CD4-positive, alpha-beta T cell treated with Interleukin-15 for 1 hour (primary cell): ENCODE measurements at places on chromosomes 11 and 22.

DNA sequence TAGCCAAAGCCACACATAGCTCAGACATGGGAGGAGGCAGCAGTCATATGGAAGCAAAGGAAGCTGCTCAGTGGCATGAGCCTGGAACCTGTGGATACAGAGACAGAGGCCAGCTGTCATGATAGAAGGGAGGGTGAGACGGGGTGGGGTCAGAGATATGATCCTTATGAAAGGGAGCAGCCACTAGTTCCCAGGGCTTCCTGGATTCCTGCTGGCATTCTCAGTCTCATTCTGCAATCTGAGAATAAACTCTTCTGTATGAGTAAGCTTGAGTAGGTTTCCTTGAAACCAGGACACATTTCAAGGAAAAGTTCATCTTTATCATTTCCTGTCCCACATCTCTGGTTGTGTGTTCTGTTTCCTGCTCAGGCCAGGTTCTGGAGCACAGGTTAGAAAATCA lies 220.2 kb upstream of the SNX19 start:
- DNase-seq, result no peak

GRCh38 chr11:105132716-105133511 lies 6.7 kb downstream of the CARD18 start:
- DNase-seq, result no peak

DNA sequence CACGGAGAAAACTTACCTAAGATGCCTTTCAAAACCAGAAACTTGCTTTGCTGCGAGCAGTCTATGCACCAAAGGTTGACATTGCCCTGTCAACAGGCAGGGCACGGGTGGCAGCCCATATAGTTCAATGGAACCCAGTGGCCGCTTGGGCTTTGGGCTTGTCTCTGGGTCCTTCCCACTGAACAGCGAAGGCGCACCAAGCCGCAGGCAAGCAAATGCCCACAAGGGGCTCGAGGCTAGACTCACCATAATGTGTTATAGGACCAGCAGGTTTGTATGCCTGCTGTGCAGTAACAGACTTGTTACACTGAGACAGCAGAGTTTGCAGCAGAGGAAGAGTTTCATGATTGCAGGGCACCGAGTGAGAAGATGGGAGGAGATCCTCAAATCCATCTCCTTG lies 20.3 kb downstream of the CLDN5 start:
- no peak for DNase-seq

GRCh38 chr22:46636221-46637002 lies 16.2 kb downstream of the GRAMD4 start:
- no peak for DNase-seq

- DNase-seq, result peak; percentile 9
Observed at GRCh38 chr11:69509846-69510390, 28.5 kb downstream of the LINC01488 start.

- no peak for DNase-seq
Observed at GRCh38 chr22:40055143-40055883, 60.6 kb downstream of the FAM83F start.

DNA sequence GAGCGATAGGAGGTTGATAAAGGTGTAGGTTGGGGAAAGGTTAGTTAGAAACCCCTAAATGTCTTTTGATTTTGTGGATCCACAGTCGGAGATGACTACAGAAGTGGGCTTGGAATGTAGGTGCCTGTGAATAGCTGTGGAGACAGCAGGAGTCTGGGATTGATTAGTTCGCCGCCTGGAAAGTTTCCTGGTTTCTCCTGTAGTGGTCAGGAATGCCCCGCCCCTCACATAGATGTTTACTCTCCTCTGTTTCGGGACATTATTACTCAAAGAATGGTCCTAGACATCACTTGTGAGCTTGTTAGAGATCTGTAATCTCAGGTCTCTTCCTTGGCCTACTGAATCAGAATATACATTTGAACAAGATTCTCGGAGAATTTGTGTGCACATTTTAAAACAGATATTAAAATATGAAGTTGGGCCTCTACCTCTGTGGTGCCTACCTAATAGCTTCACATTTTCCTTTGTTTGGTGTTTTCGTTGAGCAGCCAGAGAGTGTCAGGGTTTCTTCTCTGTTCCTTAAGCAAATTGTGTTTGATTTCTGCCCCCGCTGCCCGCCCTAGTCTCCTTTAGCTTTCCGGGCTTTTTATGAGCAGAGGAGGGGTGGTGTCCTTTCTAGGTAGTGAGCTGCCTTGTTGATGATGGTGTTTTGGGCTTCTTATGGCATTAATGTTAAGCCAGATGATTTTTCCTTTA lies 89.4 kb downstream of the PPP6R3 start:
- DNase-seq, result no peak

DNA sequence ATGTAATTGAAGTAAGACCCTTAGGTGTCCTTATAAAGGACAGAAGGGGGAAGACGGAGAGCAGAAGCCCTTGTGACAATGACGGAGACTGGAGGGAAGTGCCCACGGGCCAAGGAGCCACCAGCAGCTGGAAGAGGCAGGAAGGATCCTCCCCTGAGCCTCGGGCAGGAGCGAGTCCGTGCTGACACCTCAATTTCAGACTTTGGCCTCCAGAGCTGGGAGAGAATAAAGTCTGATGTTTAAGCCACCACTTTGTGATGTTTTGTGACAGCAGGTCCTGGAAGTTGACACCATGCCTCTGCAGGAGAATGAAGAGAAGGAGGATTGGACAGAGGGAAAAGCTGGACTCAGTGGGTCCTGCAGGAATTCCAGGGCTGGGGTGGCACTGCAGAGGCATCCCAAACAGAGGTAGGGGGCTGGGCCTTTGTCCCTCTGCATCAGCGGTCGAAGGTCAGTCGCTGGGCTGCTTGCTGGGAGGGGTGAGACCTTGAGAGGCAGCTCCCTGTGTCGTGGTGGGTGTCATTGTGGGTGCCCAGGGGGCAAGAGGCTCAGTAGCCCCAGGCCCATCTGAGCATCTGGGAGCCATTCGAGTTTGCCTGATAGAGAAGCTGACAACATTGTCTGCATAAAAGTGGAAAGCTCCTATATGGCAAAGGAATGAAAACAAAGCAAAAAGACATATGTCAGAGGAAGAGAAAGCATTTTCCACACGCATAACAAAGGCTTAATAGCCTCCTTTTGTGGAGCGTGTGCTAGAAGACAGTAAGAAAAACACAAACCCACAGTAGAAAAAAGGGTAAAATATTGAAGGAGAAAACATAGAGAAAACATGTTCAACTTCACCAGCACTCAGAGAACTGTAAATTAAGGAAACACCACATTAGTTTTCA lies 68.8 kb downstream of the RTL6 start:
- no peak for DNase-seq

- no peak for DNase-seq
Observed at GRCh38 chr22:40414311-40414710, 43.9 kb downstream of the SGSM3 start.

- DNase-seq, result peak; percentile 68
Observed at GRCh38 chr11:61834278-61835048, 6.4 kb downstream of the FADS2 start.

GRCh38 chr11:119637481-119637880 lies 91.5 kb downstream of the NECTIN1 start:
- no peak for DNase-seq

DNA sequence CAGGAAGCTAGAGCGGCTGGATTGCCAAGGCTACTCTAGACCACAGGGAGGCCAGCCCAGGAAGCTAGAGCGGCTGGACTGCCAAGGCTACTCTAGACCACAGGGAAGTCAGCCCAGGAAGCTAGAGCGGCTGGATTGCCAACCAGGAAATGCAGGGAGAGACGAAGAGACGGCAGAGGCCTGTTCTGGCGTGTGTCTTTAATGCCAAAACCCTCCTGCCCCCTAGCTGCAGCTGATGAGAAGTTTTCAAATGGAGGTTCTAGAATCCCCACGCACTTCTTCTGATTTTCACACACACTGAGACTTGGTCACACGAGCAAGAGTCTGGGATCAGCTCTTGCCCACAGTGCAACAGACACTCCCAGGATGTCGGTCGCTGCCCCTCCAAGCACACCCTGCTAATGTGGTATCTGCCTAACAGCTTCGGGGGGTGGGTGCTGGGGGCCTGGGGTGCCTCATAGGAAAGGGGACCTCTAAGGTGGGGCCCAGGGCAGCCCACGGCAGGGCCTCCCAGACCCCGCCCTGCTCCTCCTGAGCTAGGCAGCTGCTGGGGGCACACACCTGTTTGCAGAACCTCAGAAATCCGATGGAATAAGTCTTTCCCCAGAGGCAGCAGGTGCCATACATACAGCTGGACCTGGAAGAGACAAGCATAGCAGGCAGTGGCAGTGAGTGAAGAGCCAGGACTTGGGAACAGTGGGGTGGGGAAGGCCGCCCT lies 28.5 kb downstream of the MAFF start:
- peak; percentile 52 for DNase-seq

DNA sequence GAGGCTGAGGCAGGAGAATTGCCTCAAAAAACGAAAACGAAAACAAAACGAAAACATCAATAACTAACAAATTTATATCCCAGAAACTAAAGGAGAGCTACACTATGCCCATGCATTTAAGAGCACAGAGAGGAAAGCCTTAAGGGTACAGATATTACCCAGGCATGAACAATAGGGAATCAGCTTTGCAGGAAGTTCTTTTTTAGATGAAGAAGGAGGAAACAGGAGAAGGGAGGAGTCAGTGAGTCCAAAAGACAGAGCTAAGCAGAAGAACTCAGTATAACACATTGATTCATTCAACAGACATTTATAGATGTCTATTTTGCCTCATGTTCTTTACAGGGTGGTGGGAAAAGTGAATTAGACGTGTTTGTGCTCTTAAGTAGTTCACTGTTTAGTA lies 8.3 kb downstream of the MRPL17 start:
- no peak for DNase-seq

DNA sequence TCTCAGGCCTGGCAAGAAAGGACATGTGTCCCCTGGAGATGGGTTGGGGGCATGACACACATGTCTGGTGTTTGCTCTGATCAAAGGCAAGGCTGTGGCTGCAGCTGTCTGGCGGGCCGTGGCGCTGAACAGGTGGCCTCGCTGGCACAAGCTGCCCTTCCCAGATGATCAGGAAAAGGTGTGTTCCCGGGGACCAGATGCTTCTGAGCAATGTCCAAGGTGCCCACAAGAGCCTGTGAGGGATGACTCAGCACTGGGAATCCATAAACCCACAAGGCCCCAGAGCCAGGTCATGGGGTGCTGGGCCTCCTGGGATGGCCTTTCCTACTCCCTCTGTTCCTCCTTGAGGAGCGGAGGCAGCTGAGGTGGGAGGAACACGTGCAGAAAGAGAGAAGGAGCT lies 9.7 kb upstream of the LRP5 start:
- no peak for DNase-seq

- DNase-seq, result no peak
Observed at GRCh38 chr11:45272701-45273100, 13.4 kb downstream of the SYT13 start.

GRCh38 chr11:104594228-104594958 lies 303.9 kb downstream of the CASP12 start:
- DNase-seq, result no peak

GRCh38 chr11:19763330-19763729 lies 50.7 kb downstream of the NAV2 start:
- no peak for DNase-seq

- no peak for DNase-seq
Observed at GRCh38 chr22:25746012-25746373, 4.0 kb downstream of the MYO18B start.

DNA sequence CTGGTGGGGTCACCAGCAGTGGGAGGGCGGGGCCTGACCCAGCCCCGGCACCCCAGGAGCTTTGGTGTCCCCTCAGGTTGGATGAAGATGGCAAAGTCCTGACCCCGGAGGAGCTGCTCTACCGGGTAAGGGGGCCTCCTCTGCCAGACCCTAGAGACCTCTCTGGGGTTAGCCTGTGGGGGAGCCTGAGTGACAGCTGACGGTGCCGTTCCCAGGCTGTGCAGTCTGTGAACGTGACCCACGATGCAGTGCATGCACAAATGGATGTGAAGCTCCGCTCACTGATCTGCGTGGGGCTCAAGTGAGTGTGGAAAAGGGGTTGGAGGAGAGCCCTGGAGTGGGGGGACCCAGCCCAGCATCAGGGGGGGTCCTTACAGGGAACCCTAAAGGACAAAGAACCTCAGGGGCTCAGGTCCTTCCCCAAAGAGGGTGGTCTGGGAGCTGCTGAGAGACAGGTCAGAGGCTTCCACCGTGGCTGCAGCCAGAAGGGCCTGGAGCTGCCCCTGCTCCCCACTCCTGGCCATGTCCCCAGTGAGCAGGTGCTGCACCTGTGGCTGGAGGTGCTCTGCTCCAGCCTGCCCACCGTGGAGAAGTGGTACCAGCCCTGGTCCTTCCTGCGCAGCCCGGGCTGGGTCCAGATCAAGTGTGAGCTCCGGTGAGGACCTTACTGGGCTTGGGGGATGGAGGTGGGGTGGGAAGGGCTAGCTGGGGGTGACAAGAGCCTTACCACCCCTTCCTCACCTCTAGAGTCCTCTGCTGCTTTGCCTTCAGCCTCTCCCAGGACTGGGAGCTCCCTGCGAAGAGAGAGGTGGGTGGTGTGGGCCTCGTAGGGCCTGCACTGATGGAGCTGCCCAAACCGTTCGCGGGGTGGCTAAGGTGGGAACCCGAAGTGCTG lies 38.6 kb downstream of the SGSM3 start:
- no peak for DNase-seq

DNA sequence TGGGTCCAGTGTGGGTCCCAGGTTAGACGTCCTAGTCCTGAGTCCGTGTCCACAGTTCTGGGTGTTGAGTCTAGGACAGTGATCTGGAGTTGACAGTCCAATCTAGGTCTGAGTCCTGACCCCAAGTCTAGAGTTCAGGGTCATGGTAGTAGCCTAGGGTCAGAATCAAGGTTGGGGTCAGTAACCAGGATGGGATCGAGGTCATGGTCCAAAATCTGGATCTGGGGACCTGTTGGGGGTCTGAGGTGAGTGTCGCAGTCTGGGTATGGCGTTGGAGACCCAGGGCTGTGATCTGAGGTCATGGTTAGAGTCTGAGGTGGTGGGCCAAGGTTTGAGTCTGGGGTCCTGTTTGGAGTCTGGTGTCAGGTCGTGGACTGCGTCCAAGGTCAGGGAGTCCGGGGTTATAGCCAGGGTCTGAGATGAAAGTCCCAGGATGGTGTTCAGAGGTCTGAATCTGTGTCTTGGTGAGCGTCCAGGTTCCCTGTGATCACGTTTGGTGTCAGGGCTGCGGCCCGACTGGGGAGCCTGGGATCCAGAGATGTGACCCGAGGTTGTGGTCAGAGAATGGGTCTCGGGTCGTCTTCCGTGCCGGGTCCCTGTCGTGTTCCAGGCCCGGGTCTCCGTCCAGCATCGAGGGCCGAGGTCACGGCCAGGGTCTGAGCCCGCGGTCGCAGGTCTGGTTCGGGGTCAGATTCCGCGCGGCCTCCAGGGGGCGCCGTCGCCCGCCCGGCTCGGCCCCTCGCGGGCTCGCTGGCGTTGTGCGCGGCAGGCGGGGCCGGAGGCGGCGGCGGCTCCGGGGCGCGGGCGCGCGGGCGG lies 432 bp upstream of the GRK2 start:
- DNase-seq, result peak; percentile 74

DNA sequence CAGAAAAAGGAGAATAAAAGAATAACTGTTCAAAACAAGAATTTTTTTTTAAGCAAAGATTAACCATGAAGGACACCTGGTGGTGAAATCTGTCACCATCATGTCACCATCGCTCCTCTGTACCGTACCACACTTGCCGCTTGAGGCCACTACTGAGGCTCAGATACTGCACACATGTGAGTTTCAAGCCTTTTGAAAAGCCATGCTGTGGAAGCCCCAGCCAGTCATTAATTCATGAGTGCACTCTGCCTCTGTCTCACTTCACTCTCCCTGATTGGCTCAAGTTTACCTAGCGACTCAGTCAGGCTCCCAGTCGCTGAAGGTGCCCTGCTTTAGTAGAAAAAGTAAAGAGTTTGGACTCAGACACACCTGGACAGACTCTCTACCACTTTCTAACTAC lies 6.6 kb upstream of the MS4A12 start:
- peak; percentile 47 for DNase-seq
